ENCODE measurements at places on chromosomes 11 and 22.

- DNase-seq, result no peak
Measured at GRCh38 chr11:65919573-65920371, 546 bp downstream of the DRAP1 start.

- peak; percentile 68 for DNase-seq
Measured at GRCh38 chr11:64131683-64132190, 34.2 kb downstream of the MACROD1 start.

GRCh38 chr11:27721264-27722116 lies 21.2 kb upstream of the BDNF start:
- DNase-seq, result no peak

DNA sequence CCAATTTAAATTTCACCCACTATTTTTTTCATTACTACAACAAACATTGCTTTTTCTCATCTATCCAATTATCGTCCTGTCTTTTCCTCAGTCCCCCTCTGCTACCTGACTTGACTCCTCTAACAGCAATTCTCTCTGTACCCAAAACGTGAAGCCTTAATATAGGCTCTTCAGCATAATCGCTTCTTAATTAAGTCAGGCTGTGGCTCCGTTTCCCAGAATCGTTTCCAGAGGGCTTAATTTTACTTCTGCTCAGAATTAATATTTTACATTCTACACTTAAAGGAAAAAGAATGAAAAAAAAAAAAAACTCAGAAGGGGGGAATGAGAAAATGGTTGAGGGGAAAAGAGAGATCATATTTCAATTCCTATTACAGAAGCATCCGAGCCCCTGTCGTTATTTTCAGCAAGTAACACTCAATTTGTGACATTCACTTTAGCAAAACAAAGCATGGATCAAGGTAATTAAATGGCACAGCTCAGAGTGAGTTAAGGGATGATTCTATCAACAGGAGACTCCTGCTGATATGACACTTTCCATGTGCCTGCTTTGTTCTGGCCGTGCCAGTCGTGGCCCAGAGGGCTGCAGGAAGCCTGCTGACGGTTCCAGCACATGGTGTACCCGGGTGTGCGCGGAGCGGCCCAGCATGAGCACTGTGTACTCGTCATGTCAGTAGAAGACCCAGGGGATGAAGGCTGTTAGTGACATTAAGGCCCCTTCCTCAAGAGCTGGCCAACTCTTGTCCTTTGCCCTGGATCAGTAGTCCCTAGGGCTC lies 272.5 kb downstream of the NTM start:
- no peak for DNase-seq

DNA sequence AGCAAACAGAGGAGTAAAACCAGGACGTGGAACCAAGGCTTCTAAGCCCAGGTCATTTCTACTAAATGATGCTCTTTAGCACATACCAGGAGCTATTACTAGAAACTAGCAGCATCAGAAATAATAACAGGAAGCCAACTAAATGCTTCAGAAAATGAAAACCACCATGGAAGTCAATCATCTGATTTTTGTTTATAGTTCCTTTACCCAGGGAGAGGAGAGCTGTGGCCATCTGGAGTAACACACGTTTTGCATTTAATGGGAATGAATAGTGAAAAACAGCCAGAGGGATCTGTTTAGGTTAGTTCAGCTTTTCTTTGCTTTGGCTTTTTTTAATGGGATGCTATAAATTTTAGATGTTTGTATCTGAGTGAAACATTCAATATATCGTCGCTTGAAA lies 250.7 kb upstream of the ARHGAP20 start:
- no peak for DNase-seq

DNA sequence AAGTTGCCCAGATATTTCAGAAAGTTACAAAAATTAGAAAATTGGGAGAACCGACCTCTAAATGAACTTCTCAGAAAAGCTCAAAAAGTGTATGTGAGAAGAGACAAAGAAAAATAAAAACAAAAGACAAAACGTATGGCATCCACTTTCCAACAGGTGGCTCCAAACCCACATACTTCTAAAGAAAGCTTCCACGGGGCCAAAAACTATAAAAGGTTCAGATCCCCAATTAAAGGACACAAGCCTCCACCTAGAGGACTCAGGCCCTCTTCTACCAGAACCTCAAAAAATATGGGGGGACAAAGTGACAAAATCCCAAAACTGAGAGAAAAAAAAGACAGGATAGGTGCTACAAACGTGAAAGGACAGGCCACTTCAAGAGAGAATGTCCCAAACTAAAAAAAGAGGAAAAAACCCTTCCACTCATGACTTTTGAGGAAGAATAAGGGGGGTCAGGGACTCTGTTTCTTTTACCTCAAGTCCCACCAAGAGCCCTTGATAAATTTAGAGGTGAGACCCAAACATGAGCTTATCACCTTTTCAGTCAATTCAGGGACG lies 8.8 kb downstream of the SCGB2A1 start:
- no peak for DNase-seq

DNA sequence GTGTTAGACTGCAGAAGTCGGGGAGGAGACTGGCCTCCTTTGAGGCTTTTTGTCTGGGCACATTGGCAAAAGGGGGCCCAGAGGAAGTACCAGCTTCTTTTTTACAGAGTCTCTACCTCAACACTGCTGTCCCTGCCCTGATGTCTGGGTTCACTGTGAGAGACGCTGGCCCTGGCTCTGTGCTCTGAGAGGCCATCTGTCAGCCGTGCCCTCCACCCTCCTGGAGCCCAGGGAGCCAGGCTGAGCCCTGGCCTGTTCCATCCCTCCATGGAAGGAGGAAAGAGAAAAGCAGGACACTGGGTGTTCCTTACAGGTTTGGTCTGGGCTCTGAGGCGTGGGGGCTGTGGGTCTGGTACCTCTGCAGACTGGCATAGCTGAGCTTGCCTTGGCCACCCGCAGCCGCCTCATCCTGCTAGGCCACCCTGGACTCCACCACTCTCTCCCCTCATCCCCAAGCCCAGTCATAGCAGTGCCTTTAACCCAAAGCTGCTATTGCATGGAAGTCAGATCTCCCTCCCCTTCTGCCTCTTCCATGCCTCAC lies 105.5 kb upstream of the PARVA start:
- DNase-seq, result no peak

DNA sequence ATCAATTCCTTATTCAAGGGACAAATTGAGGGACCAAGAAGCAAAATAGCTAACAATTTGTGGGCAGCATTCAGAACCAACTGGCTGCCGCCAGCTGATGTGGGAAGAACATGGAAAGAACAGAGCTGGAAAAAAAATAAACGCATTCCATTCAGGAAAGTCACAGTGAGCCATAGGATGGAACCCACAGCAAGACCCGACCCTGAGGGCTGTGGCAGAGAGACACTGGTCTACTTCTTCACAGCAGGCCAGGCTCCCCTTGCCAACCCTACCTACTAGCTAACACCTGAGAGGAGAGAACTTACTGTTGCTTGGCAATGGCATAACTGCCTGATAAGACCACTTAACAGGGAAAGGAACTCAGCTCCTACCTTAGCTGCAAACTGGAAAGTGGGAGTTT lies 123.5 kb upstream of the APOA1 start:
- no peak for DNase-seq

DNA sequence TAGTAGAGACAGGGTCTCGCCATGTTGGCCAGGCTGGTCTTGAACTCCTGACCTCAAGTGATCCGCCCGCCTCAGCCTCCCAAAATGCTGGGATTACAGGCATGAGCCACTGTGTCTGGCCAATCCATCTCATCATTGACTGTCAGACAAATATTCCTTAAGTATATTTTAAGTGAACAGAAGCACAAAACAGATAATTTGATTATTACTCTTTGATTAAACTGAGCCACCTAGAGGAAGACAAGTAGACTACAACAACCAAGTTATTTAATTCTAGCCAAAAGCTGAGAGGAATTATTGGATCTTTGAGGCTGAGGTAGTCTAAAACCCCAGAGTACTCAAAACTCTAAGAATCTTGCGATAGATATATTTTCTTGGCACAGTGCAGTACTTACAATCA lies 1.2 kb downstream of the ACRV1 start:
- no peak for DNase-seq

- no peak for DNase-seq
Measured at GRCh38 chr11:13280092-13280722, 2.6 kb downstream of the BMAL1 start.

- DNase-seq, result no peak
Measured at GRCh38 chr11:92129811-92130210, 94.8 kb upstream of the FAT3 start.
